ENCODE measurements at places on chromosomes 4 and X. TPM values are rescaled to one million over a fixed set of nuclear protein-coding genes. Genes with fewer than 3 reads are reported as not detected.

Gene BCLAF3
- 2.3 TPM for total RNA-seq

Gene FBXL5
- total RNA-seq: 45.3 TPM

Gene CSAG1
- not detected for total RNA-seq

GRCh38 chr4:128241425-128241913 is 46.1 kb downstream of the PGRMC2 start:
- DNase-seq: peak; percentile 57
- peak overlapping the region; percentile 19 for H3K4me3 ChIP-seq
- no peaks in the 10 kb centered on the region for H3K36me3 ChIP-seq
- no peaks in the 10 kb centered on the region for H3K27me3 ChIP-seq
- no peak overlapping the region for H3K27ac ChIP-seq

GRCh38 chr4:186326391-186326790 is 60.4 kb downstream of the F11 start:
- H3K27ac ChIP-seq: no peak overlapping the region
- no peak for DNase-seq
- H3K4me1 ChIP-seq: no peaks in the 10 kb centered on the region
- H3K4me3 ChIP-seq: no peak overlapping the region
- H3K27me3 ChIP-seq: no peaks in the 10 kb centered on the region
- H3K36me3 ChIP-seq: no peaks in the 10 kb centered on the region

DNA sequence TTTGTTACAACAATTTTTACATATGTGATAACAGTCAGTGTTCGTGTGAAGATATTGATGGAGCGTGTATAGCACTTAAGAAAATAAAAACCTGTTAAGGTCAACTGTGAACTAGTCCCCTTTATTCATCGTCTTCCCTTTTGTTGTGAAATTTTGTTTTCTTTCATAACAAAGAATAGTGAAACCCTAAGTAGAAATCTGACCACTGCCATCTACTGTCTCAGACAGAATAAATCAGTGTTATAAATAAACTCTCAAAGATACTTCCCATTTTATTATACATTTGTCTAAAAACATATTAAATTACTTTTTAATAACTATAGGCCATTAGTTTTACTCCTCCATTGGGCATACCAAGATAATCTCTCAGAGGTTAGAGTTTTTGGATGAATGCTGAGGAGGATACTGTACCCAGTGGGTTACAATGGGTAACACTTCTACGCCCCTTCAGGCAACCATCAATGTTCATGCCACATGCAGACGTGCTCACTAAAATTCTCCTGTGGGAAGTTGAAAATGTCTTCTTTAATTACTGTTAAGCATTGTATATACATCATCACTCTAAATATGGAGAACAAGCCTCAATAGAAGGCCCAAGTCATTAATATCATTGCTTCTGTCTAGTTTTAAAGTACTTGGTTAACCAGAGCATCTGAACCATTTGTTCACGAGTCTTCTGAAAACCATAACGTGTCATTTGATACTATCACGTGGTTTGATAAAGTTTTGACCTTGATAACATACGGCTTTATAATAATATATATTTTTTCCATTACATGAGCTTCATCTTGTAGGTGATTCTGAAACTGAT is 171.2 kb downstream of the TMA16 start:
- no peak for DNase-seq
- no peak overlapping the region for H3K27ac ChIP-seq
- no peak overlapping the region for H3K4me3 ChIP-seq
- H3K27me3 ChIP-seq: no peaks in the 10 kb centered on the region

DNA sequence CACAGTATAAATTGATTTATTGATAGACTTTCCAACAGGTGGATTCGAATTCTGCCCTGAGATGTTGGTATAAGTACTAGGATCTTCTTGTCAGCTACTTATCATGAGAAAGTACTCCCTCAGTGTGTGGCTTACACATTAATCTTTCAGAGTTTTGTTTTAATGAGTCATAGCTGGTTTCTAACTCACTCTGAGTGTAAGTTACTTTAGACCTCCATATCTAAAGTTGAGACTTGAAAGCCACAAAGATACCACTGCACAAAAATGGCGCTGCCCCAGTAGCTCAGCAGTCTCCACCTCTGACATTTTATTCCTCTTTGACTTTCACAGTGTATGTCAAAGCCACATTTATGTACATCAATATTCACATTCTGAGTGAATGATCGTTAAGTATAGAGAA is 318.5 kb downstream of the ARAP2 start:
- H3K4me3 ChIP-seq: no peak overlapping the region
- no peak for DNase-seq
- H3K27me3 ChIP-seq: no peaks in the 10 kb centered on the region
- H3K27ac ChIP-seq: no peak overlapping the region
- H3K36me3 ChIP-seq: no peaks in the 10 kb centered on the region
- no peaks in the 10 kb centered on the region for H3K4me1 ChIP-seq

GRCh38 chrX:140933016-140933415 is 69.4 kb upstream of the SPANXB1 start:
- H3K4me3 ChIP-seq: no peak overlapping the region
- H3K27me3 ChIP-seq: no peaks in the 10 kb centered on the region
- no peak overlapping the region for H3K27ac ChIP-seq
- H3K36me3 ChIP-seq: no peaks in the 10 kb centered on the region

DNA sequence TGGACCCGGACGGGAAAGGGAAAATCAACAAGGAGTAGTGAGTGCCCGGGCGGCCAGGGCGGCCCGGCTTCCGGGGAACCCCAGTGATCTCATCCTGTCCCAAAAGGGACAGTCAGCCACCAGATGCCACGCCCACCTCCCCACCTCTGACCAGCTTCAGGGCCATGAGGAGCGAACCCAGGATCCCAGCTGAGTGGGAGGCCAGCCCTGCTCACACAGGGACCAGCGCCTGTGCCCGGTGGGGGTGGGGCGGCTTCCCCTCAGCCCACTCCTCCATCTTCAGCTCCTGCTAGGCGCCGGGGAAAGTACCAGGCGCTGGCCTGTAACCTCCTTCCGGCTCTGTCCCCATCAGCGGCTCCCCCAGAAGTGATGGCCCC is 6.2 kb downstream of the MYL5 start:
- H3K36me3 ChIP-seq: no peaks in the 10 kb centered on the region
- peaks cover 88% of the 10 kb centered on the region for H3K4me1 ChIP-seq
- no peak for DNase-seq
- H3K4me3 ChIP-seq: no peak overlapping the region
- no peaks in the 10 kb centered on the region for H3K27me3 ChIP-seq

DNA sequence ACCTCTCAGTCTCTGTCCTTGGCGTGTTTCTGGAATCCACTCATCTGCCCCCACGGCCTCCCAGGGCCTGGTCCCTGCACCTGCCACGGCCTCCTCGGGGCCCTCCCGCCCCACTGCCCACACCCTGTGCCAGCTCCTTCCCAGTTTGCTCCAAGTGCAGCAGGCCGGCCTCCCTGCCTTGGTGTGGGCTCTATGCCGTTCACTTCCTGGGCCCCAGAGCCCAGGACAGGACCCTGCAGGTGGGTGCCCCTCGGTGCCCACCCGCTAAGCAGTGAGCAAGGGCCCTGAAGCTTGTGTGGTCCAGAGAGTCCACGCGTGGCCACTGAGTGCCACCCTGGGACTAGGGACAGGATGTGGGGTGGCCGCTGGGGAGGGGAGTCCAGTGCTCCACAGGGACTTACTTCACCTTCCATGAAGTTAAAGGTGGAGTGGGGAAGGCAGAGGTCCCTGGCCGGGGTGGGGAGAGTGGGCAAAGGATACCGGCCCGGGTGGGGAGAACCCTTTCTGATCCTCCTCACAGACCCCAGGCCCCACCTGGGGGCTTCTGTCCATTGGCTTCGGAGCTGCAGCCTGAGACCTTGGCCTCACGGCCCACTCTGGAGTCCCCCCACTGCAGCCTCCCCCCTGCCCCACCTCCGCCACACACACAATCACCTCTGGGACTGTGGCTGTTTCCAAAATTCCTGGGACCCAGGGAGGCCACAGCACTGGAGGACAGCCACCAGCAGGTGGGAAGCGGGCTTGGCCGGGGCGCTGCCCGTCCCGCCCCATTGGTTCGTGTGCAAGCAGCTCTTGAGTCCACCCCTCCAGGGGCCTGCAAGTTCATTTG is 60.0 kb upstream of the NKX1-1 start:
- no peak overlapping the region for H3K4me3 ChIP-seq
- no peak for DNase-seq
- H3K27ac ChIP-seq: no peak overlapping the region
- H3K4me1 ChIP-seq: no peaks in the 10 kb centered on the region
- peaks cover 12% of the 10 kb centered on the region for H3K27me3 ChIP-seq

DNA sequence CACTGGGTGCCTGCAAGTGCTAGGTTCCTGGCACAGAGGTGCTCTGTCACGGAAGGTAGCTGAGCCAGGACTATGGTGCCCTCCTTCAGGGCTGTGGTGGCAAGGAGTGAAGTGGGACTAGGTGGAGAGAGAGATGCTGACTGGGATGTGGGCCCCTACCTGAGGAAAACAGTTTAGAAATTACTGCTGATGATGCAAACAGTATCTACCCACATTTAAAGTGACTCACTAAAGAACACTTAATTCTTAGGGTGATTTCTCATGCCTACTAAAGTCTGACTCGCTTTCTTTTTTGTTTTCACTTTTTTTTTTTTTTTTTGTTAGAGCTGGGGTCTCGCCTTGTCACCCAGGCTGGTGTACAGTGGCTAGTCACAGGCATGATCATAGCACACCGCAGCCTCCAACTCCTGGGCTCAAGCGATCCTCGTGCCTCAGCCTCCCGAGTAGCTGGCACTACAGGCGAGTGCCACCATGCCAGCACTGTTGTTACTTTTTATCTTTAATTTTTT is 3.1 kb downstream of the ZNF185 start:
- no peaks in the 10 kb centered on the region for H3K4me1 ChIP-seq
- no peak for DNase-seq
- no peak overlapping the region for H3K4me3 ChIP-seq
- H3K27me3 ChIP-seq: no peaks in the 10 kb centered on the region
- H3K36me3 ChIP-seq: no peaks in the 10 kb centered on the region

DNA sequence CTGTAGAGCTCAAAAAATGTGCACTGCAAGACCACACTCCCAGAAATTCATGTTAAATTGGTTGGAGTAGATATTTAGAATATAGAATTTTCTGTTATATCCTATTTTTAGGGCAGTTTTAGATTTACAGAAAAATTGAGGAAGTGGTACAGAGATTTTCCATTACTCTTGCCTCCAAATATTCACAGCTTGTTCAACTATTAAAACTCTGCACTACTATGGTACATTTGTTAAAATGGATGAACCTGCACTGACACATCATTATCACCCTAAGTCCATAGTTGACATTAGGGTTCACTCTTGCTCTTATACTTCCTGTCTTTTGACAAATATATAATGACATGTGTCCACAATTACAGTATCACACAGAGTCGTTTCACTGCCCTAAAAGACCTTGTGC is 1724.5 kb downstream of the C4orf33 start:
- no peaks in the 10 kb centered on the region for H3K27me3 ChIP-seq
- DNase-seq: no peak
- H3K36me3 ChIP-seq: no peaks in the 10 kb centered on the region
- no peak overlapping the region for H3K4me3 ChIP-seq
- no peak overlapping the region for H3K27ac ChIP-seq

GRCh38 chrX:16867947-16868346 is 2.2 kb downstream of the RBBP7 start:
- H3K4me1 ChIP-seq: peaks cover 33% of the 10 kb centered on the region
- DNase-seq: peak; percentile 38
- 0 out of 3 replicates have a peak, but pooled peaks cover 3% of the 10 kb centered on the region for H3K36me3 ChIP-seq
- peak overlapping the region; percentile 76 for H3K4me3 ChIP-seq
- H3K27ac ChIP-seq: peak overlapping the region; percentile 12
- H3K27me3 ChIP-seq: no peaks in the 10 kb centered on the region

DNA sequence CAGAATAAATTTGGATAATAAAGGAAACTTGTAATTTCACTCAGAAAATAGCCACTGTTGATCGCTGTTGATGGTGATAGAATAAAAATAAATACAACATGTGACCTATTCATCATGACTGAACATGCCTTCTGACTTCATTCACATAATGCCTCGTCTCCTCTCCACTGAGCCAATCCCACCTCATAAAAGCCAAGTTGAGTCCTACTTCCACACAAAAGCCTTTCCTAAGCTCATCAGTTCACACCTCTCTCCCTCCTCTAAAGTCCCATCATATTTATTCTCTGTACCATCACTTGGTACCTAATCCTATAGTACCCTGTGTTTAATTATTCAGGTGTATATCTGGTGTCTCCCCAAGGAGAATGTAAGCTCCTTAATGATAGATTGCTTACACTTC is 37.7 kb downstream of the APOO start:
- H3K4me3 ChIP-seq: no peak overlapping the region
- DNase-seq: no peak
- no peak overlapping the region for H3K27ac ChIP-seq
- H3K4me1 ChIP-seq: peaks cover 21% of the 10 kb centered on the region

GRCh38 chr4:47390428-47391125 is 72.9 kb downstream of the COMMD8 start:
- no peak overlapping the region for H3K27ac ChIP-seq
- no peaks in the 10 kb centered on the region for H3K36me3 ChIP-seq
- H3K4me3 ChIP-seq: no peak overlapping the region
- H3K4me1 ChIP-seq: no peaks in the 10 kb centered on the region

DNA sequence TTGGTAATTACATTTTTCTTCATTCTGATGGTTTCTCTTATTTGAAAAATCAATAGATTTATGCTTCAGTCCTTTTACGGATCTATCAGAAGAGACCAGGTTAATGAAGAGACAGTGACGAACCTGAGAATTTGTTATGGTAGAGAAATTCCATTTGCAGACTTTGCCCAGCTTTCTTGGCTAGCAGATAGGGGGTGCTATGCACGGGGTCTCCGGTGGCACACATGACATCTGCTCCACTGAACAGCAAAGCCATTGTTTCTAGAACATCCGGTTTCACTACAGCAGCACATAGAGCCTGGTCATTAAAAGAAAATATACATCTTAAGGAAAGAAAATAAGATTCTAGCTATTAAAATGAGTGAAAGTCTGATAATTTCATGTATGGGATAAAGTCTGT is 85.1 kb downstream of the ARAP2 start:
- no peaks in the 10 kb centered on the region for H3K27me3 ChIP-seq
- H3K27ac ChIP-seq: no peak overlapping the region
- no peaks in the 10 kb centered on the region for H3K4me1 ChIP-seq

- DNase-seq: no peak
- peaks cover 58% of the 10 kb centered on the region for H3K4me1 ChIP-seq
- no peak overlapping the region for H3K4me3 ChIP-seq
- no peak overlapping the region for H3K27ac ChIP-seq
These were observed 245.1 kb downstream of the SCFD2 start for GRCh38 chr4:53120778-53121177.

- no peak overlapping the region for H3K4me3 ChIP-seq
- no peaks in the 10 kb centered on the region for H3K36me3 ChIP-seq
- peaks cover 40% of the 10 kb centered on the region for H3K4me1 ChIP-seq
- no peak for DNase-seq
These were observed 221.2 kb downstream of the MGST2 start for GRCh38 chr4:139886798-139887197.

DNA sequence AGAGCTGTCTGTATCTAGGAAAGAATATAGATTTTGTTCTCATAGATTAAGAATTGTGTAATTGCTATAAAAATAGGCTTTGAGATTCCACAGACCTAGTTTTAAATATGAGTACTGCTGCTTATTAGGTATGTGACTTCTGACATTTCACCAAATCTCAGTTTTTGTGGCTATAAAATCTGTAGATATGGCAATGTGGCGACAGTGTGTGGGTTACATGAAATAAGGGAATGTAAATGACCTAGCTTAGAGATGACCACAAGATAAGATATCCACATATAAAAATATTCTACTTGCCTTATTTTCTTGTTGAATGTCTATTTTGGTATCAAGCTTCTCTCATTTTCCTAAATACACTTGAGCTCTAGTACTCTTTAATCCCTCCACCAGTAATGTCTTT is 193.8 kb downstream of the UNC5C start:
- no peaks in the 10 kb centered on the region for H3K27me3 ChIP-seq
- H3K36me3 ChIP-seq: no peaks in the 10 kb centered on the region
- no peaks in the 10 kb centered on the region for H3K4me1 ChIP-seq
- no peak for DNase-seq
- no peak overlapping the region for H3K4me3 ChIP-seq
